ENCODE measurements at places on chromosomes 4 and X.

DNA sequence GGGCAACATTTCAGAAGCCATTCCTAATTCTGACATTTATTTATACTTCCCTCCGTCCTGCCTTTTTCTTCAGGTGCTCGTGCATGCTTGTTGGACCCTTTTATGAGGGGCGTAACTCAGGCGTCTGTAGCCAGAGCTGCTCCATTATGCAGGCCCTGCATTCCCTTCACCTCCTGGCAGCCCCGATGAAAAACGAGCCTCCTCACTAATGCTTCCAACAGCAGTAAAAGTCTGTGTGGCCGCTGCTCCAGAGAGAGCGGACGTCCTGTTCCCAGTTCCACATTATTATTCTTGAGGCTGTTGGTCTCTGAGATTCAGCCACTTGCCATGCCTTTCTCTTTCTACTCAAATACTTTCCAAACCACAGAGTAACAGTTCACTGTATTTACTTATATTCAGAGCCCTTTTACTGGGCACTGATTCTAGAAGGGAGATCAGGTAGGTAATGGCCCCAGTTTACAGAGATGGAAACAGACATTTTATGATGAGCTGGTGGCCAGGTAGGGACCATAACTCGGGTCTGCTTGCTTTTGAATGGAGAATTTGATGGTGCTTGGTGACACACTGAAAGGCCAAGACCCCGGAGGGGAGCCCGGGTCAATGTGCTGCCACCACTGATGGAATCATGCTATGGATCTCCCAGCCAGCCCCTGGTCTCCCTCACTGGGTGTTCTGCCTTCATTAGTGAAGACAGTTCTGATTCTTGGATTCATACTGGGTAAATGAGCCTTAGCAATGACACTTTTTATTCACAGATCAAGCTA lies 101.0 kb downstream of the GATB start:
- no peak for DNase-seq

- DNase-seq: no peak
Observed at GRCh38 chr4:38904090-38904666, 36.6 kb downstream of the FAM114A1 start.

DNA sequence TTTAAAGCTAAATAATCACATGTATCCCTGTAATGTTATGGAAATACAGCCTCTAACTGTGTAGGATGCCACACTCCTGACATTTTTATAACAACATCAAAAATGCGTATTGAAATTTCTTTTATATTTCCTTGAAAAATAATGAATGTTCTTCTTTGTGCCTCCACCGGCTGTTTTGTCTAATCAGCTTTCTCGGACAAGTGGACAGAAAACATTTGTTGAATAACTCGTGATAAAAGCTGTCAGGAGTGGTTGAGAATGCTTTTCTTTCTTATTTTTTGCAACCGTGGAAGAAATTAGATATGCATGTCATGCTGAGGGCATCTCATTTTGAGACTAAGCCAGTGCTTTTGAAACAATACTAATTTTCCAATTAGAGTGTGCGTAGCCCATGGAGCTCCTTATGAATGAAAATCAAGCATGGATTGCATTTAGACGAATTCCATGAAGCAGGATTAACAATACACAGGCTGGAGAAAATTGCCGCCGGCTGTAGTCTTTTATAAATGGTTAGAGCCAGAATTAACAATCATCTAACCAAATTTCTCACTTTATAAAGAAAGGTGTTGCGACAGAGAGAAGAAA lies 614.5 kb upstream of the LCORL start:
- DNase-seq: no peak

DNA sequence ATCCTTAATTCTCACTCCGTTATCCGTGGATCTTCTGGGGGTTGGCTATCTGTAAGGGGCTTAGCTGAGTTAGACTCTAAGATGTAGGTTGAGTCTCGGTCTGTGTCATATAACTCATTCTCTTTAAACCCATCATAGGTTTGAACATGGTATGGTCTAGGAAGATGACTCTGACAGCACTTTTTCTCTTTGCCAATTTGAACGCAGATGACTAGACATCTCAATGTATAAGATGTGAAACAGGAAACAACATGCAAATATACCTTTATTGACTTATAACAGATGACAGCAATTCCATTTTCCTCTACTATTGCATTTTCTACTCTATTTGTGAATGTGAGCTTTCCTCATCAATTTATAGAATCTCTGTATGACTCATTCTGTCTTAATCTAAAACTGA lies 634.8 kb upstream of the MAGEB2 start:
- no peak for DNase-seq

DNA sequence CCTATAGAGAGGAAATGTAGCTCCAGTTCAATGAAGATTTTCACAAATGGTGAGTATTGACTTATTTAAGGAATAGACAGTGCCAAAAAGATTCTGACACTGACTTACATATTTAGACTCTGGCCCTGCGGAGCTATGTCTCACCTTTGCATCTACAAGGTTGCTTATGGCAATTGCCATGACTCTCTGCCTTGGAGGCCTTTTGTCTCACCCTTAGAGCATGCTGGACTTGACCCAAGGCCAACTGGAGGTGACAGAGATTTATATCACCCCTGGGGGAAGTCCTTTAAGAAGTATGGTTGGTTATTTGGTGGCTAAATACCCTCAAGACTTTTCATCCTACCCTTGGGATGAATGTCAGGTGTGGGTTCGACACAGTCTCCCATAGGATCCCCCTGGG lies 4.5 kb upstream of the ETDC start:
- DNase-seq: no peak

DNA sequence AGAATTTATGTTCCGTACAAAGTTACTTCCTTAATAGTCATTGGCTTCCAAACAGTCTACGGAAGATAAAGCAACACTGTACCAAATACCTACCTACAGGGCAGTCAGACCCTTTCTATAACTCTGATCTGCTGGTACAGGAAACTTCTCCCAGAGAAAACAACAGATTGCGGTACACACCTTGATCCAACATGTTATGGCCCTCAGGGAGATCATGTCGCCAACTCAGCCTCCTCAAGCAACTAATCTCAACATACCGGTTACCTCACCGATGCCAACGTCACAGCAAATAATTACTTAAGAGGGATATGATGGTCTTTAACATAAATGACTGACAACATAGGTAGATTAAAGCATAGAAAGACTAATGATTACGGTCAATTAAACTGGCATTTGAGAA lies 70.4 kb downstream of the RFC1 start:
- DNase-seq: no peak

DNA sequence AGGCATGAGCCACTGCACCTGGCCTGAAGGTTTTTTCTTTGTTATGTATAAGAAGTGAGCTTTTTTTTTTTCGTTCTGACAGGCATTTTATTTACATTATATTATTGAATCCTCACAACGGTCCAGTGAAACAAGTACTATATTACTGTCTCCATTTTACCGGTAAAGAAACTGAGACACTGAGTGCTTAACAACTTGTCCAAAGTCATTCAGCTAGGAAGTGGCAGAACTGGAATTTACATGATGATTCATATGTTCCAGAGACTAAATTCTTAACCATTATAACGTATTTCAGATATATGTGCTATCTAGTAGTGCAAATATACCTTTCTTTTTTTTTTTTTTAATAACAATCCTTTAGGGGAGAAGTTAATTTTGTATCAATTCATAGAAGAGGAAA lies 18.4 kb upstream of the SLC6A14 start:
- no peak for DNase-seq

DNA sequence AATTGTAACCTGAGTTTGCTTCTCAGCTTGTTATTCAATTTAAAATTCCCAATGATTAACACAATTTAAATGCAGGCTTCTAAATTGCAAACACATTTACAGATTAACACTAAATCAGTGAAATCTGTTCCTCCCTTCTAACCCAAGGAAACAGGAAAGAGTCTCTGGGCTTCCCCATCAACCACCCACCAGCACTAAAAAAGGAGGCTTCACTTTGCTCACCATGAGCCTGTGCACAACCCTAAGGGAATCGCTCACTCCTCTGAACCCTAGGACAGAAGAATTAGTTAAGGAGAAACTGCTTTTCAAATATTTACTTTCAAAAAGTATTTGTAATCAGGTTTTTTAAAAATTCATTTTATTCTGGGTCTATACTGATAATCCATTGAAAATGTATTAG lies 155.3 kb downstream of the COL25A1 start:
- DNase-seq: no peak

DNA sequence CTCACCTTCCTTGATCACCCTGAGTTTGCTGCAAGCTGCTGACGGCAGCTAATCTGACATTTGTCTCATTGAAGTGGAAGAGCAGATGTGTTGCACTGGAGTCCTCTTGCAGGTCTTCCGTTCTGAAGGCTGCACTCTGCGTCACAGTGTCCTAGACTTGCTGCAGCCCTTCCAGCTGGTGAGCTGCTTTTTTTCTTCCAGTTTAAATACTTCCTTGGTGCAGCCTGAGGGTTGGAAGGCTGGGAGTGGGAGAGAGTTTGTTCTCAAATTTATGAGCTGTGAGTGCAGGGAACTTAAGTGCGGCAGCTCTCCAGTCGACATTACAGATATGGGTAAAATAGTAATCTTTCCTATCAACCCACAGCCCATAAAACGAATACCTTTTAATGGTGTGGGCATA lies 303.6 kb upstream of the FAT1 start:
- no peak for DNase-seq

DNA sequence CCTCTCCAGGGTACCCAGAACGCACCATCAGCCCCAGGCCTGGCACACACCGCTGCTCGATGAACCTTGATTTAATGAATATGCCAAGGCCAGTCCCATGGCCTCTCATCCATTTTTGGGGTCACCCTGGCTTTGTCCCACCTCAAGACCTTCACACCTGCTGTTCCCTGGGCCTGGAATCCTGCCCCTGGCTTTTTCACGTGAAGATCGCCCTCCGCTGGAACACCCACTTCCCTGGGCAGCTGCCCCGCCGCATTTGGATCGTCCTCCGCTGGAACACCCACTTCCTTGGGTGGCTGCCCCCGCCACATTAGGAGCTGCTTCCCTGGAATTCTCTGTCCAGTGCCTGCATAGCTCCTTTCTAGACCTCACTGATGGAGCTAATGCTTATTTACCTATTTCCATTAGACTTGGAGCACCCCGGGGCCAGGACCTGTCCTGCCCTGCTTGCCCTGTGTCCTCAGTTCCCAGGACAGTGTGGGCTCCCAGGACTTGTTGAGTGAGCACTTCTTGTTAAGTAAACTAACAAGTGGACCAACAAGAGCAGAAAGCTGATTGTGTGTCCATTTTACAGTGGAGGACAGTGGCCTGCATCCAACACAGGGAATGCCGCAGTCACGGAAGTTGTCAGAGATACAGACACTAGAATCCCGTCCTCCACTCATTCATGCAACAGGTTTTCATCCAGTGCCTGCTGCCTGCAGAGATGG lies 12.5 kb downstream of the BLOC1S4 start:
- no peak for DNase-seq

DNA sequence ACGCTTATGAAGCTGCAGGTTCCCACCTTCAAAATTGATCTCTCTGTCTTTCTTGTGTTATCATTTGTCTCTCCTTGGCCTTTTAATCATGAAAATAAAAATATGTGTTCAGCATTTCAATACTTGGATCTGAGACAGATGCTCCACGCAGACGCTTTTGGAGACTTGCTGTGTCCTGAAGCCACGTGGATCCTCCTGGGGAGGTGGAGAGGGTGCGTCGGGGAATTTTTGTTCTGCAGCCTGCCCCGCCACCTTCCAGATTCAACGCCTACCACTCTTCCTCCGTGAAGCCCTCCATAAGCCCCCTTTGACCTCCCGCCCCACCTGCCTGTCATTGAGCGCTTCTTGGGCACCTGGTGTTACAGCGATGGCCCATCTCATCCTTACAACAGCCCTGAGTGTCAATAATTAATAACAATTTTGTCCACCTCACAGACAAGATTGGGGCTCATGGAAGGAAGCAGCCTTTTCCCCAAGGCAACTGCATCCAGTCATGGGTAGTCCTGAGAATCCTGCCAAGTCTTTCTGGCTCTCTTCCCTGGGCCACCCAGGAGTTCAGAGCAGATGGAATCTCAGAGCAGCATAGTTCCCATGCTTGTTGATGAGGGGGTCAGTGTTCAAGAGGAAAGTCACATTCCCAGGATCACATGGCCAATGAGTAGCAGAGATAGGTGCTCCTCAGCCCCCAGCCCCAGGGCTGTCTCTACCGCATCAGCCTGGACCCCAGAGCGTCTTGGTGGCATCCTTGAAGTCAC lies 172.6 kb upstream of the PSAPL1 start:
- DNase-seq: no peak

DNA sequence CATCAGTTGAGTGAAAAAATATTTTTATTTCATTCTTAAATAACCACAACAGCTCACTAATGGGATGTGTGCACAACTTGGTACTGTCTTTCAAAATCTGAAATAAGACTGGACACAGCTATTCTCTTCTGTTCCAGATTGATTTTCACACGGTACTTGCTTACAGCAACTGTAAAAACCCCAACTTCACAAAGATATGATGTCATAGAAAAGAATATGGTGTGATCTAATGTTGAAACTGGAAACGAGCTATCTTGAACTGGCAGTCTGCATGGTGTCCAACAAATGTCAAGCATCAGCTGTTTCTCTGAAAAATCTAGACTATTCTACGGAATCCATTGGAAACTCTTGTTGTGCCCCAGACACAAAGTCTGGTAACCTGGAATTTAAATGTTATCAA lies 14.7 kb downstream of the HELQ start:
- no peak for DNase-seq

- no peak for DNase-seq
Observed at GRCh38 chrX:20315140-20315539, 48.4 kb upstream of the RPS6KA3 start.
